ENCODE measurements at places on chromosomes 7 and 10.

DNA sequence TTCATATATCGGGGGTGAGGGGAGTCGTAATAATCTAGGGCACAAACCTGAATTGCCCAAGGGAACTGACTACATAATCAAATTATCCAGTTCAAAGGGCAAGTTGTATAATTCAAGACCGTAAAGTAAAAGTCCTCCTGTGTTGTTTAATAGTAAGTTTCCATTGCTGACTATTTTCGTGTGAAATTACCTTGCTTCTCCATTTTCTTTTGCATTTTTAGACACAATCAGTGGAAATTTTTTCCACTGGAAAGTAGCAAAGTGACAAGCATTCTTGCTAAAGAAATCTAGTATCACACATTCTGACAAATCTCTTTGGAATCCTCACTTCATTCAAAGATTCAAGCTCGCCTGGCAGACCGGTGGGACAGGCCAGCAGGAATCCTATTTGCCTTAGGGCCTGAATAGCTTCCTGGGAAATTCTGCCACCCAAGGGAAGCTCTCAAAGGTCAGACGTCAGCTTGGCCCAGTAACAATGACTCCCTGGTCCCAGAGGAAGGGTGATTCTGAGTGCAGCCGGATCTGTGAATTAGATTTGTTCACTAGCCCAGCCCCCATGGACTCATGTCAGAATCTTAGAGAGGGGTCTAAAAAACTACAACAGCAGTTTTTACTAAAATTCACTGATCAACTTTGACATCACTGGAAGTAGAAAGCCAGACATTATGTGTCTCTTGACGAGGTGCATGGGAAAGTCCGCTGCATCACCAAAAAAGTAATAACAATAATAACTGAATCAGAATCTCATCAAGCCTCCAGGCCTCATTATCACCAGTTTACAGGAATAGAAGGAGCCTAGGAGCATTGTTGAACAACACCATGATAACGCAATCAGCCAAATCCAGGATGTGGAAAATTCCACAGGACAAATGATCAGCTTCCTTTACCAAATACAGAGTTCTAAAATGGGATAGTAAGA, 161.0 kb downstream of the SKIDA1 start:
- no peak for DNase-seq

GRCh38 chr10:593901-594457, 95.5 kb downstream of the DIP2C start:
- DNase-seq: no peak

GRCh38 chr7:2004841-2005725, 227.7 kb downstream of the MAD1L1 start:
- no peak for DNase-seq

DNA sequence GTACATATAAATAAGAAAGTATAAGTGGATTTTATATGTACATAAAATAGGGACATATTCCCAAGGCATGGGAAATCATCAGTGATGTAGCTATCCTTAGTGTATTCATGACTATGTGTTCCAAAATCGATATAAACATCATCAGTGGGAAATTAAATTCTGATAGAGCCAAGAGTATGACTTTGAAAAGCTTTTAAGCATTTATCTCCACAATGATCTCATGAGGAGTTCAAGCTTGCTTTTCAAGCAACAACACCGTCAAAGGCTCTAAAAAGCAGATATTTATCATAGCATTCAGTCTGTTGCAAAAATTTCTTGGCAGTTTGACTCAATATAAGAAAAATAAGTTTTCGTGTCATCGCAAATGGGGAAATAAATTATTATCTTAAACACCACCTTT, 14.5 kb upstream of the NEBL start:
- no peak for DNase-seq

- no peak for DNase-seq
Measured at GRCh38 chr7:113408999-113409398, 290.6 kb upstream of the SMIM30 start.

DNA sequence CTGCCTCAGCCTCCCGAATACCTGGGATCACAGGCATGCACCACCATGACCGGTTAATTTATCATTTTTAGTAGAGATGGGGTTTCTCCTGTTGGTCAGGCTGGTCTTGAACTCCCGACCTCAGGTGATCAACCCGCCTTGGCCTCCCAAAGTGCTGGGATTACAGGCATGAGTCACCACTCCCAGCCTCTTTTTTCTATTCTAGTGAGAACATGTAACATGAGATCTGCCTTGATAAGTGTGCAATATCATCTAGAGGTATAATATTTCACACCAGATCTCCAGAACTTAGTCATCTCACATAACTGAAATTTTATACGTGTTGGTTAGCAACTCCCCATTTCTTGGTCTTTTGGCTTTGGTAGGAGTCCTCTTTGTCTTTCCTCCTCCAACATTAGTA, 656.9 kb downstream of the CNTNAP2 start:
- no peak for DNase-seq

- no peak for DNase-seq
Measured at GRCh38 chr10:6411436-6411835, 168.6 kb downstream of the PRKCQ start.

DNA sequence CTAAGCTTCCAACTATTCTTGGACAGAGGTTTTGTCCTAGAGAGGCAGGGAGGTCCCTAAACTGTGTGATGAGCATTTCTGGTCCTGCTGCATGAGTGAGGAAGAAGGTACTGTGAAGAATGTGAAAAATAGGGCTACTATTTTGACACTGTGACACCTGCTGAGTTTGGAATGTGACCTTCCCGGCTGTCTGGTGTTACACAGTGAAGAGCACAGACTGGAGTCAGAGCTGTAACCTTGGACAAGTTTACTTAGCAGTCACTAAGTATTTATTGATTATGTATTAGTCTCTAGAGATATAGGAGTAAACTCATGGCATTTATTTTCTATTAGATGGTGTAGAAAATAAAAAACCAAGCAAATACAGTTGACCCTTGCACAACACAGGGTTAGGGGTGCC, 12.3 kb downstream of the GOLGA7B start:
- no peak for DNase-seq

DNA sequence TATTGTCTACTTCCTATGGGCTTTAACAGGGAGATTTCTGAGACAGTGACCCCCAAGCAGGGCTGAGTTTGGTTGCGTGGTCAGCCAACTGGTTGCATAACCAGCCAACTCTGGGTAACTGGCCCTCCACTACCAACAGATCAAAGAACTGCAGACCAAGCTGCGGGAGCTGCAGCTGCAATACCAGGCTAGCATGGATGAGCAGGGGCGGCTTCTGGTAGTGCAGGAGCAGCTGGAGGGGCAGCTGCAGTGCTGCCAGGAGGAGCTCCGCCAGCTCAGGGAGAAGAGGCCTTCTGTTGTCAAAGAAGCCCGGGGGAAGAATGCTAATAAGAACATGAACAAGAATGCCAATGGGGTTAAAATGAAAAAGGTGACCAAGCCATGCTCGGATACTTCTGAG, 15.7 kb upstream of the FLNC start:
- no peak for DNase-seq

DNA sequence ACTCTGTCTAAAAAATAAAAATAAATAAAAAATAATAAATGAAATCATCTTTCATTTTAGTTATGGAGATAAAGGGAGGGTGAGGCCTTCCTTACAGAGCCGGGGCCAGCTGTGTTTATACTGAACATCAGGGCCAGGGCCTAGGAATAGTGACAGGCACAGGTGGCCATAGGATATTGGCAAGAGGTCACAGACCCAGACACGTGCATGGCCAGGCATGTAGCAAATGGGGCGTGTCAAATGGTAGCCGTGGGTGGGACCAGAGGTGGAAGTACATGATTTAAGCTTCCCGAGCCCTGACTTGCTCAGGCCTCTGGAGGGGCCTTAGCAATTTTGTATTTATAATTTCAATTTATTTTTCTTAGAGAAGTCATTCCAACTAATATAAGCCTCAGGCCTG, 353.0 kb downstream of the ANKRD30A start:
- no peak for DNase-seq

Measured in T-helper 2 cell (primary cell).